ENCODE measurements at places on chromosomes 6 and 20.

DNA sequence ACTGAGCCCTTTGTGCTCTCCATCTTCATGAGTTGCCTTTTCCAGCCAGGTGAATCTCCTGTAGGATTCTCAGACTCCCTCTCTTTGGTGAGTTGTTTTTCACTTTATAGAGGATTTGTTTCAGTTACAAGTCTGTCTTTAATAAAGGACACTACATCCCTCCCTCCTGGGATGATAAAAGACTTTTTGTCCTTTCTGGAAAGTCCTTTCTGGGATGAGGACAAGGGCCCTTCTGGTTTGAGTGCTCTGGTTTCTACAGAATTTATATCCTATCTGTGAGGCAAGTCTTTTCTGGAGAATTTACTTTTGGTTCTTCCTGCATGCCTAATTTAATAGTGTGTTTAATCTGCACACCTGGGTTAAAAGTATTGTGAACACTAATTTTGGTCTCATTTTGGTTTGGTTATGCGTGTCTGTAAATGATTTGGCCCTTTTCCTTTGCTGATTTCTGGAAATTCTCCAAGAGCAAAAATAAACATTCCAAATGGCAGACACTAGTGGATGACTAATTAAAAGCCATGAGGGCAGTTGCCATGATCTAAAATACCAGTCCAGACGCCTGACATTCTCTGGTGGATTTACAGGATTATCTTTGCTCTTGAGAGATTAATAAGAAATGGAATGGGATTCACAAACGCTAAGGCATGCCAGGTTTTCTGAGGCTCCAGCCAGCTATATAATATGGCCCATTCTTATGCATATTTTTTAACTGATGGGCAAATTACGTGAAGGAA, 44.8 kb downstream of the TCP11 start:
- no peak for DNase-seq

DNA sequence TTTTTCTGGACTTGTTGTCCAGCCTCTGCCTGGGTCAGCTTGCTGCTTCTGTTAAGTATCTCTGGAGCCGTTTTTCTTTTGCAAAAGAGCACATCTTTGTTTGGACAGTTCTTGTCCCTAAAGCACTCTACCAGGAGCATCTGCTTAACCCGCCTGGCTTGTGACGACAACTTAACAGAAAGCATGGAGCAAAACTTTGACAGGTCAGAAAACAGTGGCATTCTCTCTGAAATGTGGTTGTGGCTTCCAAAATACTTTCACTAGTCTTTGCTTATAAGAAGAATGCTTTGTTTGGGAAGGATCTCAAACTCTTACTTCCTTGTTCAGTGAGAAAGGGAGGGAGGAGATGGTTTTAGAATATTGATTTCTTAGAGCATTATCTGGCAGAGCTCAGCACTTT, 47.6 kb downstream of the CD109 start:
- DNase-seq, result no peak

- DNase-seq, result no peak
Measured at GRCh38 chr20:48638546-48638945, 189.3 kb downstream of the PREX1 start.

DNA sequence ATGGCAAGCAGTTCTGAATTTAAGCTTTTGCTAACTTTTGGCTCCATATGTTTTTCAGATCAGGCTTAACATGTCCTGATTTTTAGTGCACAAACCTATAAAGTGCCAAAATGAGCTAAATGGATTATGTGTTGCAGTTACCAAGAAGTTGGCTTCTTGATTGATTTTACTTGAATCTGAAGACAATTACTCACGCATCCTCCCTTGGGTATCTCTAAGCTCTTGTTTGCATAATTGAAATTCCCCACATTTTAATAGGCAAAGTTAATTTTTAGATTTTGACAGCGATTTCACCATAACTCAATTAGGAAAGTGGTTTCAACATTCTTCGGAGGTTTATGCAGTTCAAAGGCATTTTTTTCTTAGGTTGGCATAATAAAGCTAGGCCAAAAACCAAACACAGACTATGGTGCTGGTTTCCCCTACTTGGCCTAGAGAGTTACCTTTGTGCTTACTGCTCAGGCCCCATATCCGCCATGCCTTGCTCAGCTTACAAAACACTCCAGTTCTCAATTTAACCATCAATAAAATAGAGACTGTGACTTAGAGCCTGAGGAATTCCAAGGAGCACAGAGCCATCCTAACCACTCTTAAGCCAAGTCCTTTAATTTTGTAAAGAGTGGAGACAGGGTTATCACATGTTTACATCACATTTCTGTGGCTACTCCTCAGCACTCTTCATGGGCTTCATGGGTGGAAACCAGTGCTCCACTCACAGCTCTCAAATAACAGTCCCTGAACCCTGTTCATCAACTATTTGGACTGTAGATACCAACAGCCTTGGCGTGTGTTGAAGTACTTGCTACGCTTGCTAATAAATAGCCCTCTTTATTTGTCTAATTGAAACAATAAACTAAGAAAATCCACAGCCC, 32.1 kb downstream of the LAMA4 start:
- DNase-seq, result no peak

- no peak for DNase-seq
Measured at GRCh38 chr20:21251278-21251677, 51.9 kb upstream of the XRN2 start.

GRCh38 chr6:22113026-22113766, 183.6 kb downstream of the PRL start:
- DNase-seq, result no peak

DNA sequence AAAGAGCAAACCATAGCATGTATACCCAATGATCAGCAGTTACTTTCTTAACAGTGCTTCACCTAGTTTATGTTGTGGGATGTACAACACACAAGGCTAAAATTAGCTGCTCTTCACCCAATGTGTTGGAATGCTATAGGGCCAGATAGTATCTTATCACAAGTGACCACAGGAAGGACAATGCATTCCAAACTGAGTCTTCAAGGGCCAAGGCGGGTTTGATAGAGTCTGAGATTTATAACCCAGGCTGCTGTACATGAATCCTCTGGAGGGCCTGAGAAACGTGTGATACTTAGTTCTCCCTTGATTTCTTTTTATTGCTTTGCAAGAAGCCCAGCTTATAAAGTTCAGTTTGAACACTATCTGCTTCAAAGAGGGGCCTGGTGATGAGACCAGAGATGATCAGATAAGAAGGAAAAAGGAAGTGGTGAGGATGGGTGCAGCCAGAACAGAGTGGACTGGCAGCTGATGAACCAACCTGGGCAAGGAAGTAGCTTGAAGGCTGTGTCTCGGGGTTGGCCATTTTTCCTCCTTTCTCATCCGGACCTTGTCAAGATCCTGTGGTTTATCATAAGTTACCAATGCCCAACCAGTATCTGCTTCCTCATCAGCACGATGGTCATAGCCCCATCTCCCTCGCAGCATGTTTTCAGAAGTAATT, 62.2 kb upstream of the BMP2 start:
- DNase-seq, result no peak

- DNase-seq, result no peak
Measured at GRCh38 chr6:165814679-165815078, 151.6 kb upstream of the PDE10A start.

GRCh38 chr20:10074513-10074912, 39.7 kb downstream of the ANKEF1 start:
- no peak for DNase-seq

GRCh38 chr6:3806169-3806922, 42.8 kb upstream of the FAM50B start:
- no peak for DNase-seq

DNA sequence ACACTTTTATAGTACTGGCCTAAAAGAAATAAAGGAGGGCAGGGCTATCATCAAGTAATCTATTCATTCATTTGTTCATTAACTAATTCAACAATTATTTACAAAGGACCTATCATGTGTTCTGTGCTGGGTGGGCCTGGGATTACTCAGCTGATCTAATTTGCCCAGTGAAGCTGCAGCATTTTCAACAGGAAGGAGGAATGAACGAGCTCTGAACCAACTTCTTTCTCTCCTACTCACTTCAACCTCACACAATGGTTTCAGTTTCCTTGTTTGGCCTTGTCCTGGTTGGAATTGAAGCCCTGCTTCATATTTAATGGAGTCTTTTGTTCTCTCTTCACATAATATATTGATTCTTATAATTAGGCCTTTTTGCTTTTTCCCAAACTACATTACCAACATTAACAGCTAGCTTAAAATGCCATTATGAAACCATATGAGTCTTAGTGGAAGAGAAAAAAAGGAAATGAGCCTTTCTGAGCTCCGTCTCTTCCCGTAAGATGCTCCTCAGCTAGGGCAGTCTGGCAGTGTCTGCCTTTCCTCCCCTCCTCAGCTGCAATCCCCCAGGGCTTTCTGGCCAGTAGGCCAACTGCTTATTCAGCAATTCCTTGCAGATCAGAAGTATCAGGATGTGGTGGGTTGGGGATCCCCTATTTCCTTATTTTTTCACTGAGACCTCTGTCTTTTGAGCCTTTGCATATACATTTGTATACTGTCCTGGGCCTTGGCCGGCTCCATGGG, 79.4 kb upstream of the NRN1 start:
- no peak for DNase-seq

GRCh38 chr6:157248264-157248663, 75.1 kb downstream of the TMEM242 start:
- DNase-seq, result no peak

- DNase-seq, result no peak
Measured at GRCh38 chr6:36245572-36246061, 24.2 kb upstream of the PNPLA1 start.

DNA sequence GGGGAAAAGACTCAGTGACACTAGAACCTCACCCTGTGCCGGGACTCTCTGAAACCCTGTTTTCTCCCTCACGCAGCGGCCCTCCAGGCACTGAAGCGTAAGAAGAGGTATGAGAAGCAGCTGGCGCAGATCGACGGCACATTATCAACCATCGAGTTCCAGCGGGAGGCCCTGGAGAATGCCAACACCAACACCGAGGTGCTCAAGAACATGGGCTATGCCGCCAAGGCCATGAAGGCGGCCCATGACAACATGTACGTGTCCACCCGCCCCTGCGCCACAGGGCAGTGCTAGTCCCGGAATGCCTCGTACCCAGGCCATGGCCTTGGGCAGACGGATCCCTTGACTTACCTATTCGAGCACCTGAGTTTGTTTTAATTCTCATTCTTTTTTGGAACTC, 37.2 kb downstream of the CHMP4B start:
- DNase-seq, result no peak

GRCh38 chr20:11790046-11790445, 127.6 kb upstream of the BTBD3 start:
- no peak for DNase-seq

DNA sequence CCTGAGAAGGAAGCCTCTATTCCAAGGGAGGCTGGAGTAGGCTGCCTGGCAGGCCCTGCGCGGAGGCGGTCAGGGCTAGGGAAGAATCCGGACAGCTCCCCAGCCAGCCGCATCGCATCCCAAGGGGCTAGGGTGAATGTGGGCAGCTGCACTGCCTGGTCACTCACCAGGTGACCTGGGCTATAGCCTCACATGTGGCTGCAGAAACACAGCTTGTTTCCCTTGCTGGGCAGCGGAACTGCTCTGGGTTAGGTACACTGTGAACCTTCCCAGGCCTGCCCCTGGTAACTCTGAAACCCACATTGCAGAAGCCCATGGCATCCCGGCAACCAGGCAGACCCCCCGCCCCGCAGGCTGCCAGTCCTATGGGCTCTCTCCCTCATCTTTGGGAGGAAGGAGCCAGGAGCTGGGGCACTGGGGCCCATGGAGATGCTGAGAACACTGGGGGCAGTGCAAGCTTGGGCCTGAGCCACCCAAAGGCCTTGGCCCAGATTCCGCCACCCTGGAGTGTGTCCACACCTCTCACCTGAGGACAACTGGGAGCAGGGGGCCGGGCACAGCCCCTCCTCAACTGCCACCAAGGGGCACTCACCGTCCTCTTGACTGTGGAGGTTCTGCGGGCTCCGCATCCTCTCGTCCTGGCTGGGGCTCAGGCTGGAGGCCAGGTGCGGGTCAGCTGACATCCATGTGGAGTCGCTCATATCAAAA, 111.0 kb downstream of the NOL4L start:
- no peak for DNase-seq

DNA sequence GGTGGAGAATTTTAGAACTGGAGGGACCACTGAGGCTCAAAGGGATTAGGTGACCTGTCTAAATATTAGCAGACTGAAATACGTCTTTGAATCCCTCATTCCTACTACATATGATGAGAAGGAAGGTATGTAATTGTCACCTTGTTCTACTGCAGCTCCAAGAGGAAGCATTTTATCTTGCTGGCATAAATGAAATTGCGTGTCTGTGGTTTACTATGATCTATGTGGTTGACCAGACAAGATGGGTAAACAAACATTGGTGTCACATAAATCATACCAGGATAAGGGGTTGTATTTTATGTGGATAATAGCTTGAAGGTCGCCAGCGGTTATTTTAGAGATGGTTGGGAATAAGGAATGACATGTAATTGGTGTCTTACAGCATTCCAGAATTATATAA, 78.2 kb downstream of the LAMA4 start:
- no peak for DNase-seq

DNA sequence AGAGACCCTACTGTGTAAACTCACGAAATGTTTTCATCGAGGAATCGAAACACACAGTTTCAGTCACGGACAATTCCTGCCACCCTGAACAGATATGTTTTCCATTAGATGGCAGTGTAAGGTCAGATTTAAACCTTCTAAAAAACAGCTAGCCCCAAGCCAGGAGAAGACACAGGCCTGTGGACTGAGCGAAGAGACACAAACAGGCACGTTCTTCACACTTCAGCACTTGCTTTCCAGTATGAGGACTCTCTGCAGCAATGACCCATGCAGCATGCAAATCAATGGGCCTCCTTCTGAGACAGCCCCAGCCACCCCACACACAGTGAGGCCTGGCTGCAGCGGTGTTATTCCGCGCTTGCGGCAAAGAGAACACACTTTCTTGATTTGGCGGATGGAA, 31.9 kb downstream of the HUS1B start:
- no peak for DNase-seq

- no peak for DNase-seq
Measured at GRCh38 chr6:16973545-16974386, 128.1 kb upstream of the STMND1 start.

DNA sequence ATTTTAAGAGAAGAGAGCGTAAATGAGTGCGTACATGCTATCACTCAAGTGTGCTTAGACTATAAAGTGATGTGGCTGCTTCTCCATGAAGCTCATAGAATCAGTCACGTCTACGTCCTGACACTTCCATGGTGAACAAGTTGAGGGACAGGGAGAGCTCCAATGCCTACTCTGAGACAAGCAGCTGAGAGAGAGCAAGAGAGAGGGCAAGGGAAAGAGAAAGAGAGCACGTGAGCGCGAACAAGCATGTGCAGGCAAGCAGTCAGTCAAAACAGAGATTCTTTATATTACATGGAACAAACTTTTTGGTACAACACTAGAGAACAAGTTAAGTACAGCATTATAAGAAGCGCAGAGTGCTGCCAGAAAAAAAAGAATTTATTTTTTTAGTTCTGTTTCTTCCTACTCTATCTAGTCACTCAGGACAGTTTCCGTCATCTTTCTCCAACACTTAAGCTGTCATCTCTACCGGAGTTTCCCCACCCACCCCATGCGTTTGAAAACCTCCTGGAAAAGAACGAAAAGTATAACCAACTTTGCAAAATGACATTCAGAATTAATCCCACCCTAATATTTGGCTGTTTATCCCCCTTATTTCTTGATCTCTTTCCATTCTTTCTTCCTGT, 61.8 kb downstream of the EPB41L2 start:
- DNase-seq, result no peak

Measured in ecto neural progenitor cell (in vitro differentiated cells).